ENCODE measurements at places on chromosomes 6 and 20.

DNA sequence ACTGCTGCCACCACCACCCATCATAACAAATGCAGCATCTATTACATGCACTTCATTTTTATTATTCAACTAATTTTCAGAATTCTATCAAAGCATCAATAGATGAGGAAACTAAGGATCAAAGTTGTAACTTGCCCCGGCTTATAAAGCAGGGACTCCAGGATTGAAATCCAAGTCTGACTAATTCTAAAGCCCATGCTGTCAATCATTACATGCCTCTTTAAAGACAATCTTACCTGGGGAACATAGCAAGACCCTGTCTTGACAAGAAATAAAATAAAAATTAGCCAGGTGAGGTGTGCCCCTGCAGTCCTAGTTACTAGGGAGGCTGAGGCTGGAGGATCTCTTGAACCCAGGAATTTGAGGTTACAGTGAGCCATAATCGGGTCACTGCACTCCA lies 182.4 kb downstream of the ISM1 start:
- no peak for DNase-seq

DNA sequence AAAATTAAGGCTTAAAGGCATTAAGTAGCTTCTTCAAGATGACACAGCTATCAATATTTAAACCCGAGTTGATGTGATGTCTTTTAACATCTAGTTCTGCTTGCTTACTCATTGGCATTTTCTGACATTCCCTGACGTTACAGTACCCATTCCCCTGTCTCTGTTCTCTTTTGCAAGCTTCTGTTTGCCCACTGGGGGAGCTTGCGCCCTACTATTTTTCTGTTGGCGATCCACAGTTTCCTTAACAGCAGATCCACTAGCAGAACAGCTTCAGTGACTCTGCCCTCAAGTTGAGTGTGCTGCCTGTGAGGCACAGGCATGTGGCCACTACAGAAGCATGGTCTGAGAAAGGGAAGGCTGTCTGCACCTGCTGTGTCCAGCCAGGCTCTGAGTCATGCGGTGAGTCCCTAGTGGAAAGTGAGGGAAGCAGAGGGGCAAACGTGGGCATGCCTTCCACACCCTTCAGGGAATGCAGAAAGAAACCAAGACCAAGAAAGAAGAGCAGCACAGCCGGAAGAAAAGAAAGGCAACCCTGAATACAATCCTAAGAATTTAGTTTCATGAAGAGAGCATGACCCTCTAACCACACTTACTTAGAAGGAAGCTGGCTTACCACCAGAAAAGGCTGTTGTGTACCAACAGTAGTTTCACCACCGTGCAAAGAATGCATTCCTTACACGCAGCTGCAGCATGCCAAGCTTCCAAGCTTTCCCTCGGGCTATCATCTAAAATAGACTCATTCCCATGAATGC lies 97.7 kb upstream of the VGLL2 start:
- DNase-seq: no peak

- no peak for DNase-seq
Observed at GRCh38 chr6:69064226-69064625, 429.1 kb downstream of the ADGRB3 start.

GRCh38 chr20:51876313-51876940 lies 74.1 kb upstream of the SALL4 start:
- DNase-seq: no peak

GRCh38 chr6:7991536-7991935 lies 72.7 kb downstream of the BLOC1S5 start:
- no peak for DNase-seq

- no peak for DNase-seq
Observed at GRCh38 chr6:30157581-30157980, 3.4 kb downstream of the TRIM10 start.

GRCh38 chr6:28589234-28589956 lies 63.7 kb downstream of the GPX5 start:
- peak; percentile 75 for DNase-seq

Measured in stimulated activated CD8-positive, alpha-beta memory T cell treated with anti-CD3 and anti-CD28 coated beads, Interleukin-4, amount 100 ng/mL, for 48 hours (primary cell).